HS-5 (cell line): ENCODE measurements at places on chromosomes 11 and 22.

- DNase-seq, result no peak
These were observed 240.0 kb downstream of the NXPE2 start for GRCh38 chr11:114918286-114918685.

DNA sequence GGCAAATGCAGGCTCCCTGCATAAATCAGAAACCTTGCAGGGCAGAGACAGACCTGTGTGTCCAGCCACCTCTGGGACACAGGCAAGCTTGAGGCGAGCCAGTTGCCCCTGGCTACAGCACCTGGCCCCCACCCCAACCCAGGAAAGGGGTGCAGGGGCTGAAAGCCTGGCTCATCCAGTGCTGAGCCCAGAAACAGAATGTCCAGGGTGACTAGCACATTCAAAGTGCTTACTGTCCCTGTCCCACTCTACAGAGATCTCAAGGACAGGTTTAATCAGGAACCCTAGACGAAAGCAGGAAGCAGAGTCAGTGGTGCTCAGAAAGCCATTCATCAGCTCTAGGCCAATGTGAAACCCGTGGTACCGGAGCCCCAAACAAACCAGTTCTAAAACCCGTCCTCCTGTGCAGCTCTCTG is 31.9 kb downstream of the PLEKHA7 start:
- no peak for DNase-seq

GRCh38 chr11:64176751-64177150 is 9.2 kb upstream of the STIP1 start:
- no peak for DNase-seq

GRCh38 chr11:134944986-134945385 is 532.9 kb upstream of the B3GAT1 start:
- no peak for DNase-seq

- DNase-seq, result no peak
These were observed 556.9 kb downstream of the BRD1 start for GRCh38 chr22:49270595-49271368.
